Activated T-helper 1 cell treated with Interleukin-2 at 50 U/mL for 16 hours (primary cell): ENCODE measurements at places on chromosomes 16 and 17.

DNA sequence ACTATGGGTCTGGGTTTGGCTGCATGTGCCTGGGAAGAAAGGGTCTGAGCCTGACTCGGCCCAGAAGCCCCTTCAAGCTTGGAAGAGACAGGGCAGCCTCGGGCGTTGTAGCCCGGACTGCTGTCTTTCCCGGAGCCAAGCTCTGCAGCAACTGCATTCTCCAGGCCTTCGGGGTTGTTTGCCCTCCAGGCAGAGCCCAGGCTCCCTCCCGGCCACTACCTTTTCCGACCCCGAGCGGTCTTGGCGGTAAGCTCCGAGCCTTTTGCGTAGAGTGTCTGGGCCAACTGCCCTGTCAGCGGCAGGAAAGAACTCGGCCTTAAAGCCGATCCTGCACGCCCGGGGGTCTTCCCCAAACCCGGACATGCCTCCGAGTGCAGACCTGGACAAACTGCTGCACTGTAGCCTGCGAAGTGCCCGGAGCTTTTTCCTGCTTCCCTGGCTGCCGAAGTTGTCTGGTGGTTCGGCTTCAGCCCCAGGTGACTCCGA is 1.3 kb downstream of the LHX1 start:
- DNase-seq: no peak

GRCh38 chr16:19264123-19264673 is 21.3 kb upstream of the CLEC19A start:
- no peak for DNase-seq

DNA sequence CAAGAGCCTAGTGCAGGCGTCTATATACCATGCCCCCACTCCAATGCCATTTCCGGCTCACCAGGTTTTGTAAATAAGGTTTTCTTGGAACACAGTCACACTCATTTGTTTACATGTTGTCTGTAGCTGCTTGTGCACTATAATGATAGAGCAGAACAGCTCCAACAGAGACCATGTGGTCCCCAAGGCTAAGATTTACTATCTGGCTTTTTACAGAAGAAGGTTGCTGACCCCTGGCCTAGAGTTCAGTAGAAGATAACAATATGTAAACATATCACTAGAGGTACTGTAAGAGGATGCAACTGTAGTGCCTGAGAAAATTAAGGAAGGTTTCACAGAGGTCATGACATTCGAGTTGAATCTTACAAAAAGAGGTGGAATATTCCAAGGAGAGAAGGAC is 66.3 kb downstream of the CACNG1 start:
- DNase-seq: no peak

DNA sequence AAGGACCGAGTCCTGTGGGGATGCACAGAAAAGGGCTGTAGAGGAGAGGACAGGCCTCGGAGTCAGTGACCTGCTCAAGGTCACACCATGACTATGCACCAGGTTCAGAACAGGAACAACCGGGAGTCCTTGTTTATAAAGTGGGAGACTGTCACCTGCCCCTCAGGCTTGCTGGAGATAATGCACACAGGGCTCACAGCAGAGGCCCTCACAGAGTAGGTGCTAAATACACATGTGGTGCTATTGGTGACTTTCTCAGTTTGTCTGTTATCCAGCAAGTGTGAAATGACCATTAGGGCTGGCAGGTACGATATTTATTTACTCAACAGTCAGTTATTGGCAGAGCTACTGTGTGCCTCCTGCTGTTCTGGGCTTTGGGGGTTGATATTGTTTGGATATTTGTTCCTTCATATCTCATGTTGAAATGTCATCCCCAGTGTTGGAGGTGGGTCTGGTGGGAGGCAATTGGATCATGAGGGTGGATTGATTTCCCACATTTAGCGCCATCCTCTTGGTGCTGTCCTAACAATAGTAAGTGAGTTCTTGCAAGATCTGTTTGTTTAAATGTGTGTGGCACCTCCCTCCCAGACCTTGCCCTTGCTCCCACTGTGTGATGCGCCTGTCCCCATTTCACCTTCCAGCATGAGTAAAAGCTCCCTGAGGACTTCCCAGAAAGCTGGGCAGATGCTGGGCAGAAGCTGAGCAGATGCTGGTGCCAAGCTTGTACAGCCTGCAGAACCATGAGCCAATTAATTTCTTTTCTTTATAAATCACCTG is 162.1 kb upstream of the MPHOSPH6 start:
- DNase-seq: no peak

DNA sequence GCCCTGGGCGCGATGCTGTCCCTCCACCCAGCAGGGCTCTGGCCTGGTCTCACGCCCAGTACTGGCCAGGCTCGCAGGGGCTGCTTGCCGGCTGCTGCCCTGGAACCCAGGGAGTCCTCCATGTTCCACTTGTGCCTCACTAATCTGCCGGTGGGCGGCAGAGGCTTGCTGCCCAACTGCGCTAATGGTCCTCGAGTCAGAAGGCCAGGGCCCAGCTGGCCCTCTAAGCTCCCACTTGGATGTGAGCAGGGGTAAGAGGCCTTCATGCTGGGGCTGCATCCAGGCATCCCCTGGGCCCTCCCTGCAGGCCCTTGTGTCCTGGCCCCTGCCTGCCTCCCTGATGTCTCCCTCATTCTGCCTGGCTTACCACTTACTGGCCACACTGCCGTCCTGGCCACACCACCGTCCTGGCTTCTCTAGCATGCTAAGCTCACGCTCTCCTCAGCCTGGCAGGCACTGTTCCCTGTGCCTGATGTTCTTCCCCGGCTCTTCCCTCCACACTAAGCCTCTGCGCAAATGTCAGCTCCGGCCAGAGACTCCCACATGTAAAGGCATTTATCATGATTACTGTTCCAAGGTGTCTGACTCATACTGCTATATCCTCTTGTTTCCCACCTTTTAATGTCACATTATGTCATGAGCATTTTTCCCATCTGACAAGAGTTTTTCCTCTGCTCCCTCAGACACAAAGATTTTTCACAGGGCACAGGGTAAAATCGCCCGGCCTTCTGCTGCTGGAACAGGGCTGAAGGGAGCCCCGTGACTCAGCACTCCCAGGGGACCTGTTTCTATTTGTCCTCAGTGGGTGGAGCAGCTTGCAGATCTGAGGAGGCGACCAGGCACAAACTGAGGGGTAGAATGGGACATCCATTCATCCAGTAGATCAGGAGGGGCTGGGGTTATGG is 15.9 kb downstream of the B9D1 start:
- DNase-seq: no peak

- DNase-seq: no peak
These were observed 3.5 kb upstream of the C17orf107 start for GRCh38 chr17:4895657-4896331.

DNA sequence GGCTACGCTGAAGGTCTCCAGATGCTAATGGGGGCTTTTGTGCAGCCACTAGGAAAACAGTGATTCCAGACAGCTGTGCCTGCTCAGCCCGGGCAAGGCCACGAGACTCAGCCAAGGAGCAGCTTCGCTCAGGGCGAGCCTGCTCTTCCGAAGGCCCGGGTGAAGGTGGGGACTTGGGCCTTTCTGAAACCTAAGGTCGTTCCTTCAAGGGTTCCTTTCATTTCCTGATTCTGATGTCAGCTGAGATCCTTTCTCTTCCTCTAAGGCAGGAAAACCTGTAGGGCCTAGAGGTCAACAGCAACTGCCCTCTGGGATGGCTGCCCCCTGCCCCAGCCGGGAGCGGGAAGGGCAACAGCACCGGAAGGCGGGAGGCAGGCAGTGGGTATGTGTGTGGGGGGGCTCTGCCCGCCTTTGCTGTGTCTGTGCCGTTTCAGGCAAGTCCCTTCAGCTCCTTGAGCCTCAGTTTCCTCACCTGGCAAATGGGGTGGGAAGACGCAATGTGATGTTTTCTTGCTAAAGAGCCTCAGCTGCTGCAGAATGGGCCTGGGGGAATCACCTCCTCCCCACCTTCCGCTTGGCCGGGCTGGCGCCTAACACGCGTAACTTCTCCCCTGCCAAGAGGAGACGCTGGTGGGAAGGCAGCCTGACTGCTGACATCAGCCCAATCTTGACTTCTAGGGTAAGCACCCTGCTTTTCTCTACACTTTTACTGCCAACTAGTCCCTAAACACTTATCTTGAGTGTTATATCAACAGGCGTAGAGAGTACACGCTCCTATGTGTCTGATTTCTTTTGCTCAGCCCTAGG is 32.8 kb downstream of the IRF8 start:
- DNase-seq: no peak

DNA sequence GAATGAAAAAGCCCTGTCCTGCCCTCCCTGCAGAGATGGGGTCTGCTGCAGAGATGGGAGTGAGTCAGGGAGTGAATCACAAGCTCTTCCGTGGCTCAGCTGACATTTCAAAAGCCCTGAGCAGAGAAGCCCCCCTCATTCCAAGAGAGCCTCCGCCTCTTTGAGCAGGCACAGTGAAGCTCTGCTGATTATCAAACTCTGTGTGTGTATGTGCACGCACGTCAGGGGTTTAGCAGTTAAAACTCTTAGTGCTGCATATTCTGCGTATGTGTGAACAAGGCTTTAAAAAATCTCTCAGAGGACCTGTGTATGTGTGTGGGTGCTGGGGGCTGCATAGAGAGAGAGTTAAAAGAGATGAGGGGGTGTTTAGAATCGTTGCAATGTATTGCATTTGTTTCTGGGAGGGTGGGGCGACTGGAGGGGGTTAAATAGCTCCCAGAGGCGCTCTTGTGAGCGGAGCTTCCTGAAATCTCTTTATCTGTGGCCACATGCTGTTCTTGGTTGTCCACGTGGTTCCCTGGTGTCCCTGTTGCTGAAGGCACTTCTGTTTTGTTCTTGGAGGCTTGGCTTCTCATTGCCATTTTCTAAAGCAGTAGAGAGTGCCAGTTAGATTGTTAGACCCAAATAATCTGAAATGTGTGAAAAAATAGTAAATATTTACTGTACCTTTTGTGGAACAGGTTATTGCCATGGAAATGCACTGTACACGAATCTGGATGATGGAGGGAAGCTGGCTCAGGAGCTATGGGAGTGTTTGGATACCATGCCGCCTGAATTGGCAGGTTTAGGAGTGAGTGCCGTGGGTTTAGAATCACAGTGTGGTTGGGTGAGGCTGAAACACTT is 116.6 kb downstream of the PRKCB start:
- no peak for DNase-seq

GRCh38 chr17:29628644-29629043 is 5.9 kb upstream of the CORO6 start:
- DNase-seq: no peak

GRCh38 chr17:44014133-44014436 is 678 bp downstream of the TMEM101 start:
- no peak for DNase-seq

GRCh38 chr17:381941-382643 is 29.5 kb upstream of the RPH3AL start:
- no peak for DNase-seq

DNA sequence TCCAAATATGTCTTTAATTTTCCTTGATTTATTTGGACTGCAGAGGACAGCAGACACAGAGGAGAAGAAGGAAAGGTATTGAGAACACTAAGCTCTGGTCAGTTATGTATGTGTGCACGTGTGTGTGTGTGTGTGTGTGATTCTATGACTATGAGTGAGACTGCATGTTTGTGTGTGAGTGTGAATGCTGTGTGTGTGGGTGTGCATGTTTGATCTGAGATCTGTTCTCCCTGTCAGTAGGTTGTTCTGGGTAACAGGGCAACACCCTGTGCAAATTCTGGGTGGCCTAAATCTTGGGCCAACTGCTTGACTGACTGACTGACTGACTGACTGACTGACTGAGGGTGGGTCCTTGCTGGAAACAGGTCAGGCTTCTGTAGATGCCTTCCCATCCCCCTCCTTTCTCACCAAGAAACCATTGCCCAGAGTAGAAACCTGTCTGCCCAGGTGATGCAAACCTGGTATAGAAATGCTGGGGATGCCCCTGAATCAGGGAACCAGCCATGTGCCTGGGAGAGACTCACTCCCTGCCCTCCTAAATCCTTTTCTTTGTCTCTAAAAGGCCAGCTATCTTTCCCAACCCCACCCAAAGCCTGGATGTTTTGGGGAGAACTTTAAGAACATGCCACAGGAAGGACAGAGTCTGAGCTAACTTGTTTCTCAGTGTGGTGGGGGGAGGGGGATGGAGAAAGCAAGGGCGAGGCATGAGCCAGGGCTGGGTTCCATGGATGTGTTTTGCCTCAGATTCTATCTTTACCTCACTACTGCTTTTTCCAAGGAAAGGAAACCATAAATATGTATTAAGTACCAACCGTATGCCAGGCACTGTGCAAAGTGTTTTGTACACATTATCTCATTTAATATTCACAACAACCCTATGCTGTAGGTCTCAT is 4.5 kb upstream of the NR1D1 start:
- no peak for DNase-seq

- no peak for DNase-seq
These were observed 5.8 kb downstream of the WIPF2 start for GRCh38 chr17:40224718-40225550.

DNA sequence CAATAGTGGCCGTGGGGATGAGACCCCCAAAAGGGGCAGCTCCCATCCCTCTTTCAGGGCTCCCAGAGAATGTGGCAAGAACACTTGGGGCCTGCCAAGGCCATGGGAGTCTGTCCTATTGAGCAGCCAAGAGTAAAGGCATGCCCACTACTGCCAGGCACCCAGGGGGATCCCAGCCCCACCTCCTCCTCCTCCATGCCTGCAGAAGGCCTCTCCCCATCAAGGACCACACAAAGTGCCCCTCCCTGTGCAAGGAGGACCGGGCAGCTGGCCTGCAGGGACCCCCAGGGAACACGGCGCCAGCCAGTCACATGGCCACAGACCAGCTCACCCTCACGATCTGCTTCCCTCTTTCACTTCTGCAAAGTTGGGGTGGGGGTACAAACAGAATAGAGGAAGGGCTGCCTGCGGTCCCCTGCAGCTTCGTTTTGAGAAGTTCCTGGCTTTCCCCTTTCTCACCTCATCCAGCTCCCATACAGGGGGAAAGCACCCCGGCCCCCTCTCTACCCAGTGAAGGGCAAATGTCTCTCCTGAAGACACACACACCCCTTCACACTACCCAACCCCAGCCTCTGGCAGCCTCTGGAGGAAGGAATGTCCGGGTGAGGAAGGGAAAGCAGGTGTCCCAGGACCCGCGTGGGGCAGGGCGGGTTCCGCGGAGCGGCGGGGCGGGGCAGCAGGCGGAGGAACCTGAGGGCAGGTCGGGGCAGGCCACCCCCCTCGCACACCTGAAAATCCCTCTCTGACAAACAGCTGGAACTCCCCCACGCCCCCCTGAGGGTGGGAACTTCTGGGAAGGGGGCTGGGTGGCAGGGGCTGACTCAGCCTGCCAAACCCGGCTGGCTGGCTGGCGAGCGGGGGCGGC is 2.0 kb downstream of the PPP1R9B start:
- DNase-seq: peak; percentile 48
